ENCODE measurements at places on chromosomes 2 and 18.

- DNase-seq: no peak
These were observed 42.2 kb upstream of the FAM117B start for GRCh38 chr2:202592566-202592965.

DNA sequence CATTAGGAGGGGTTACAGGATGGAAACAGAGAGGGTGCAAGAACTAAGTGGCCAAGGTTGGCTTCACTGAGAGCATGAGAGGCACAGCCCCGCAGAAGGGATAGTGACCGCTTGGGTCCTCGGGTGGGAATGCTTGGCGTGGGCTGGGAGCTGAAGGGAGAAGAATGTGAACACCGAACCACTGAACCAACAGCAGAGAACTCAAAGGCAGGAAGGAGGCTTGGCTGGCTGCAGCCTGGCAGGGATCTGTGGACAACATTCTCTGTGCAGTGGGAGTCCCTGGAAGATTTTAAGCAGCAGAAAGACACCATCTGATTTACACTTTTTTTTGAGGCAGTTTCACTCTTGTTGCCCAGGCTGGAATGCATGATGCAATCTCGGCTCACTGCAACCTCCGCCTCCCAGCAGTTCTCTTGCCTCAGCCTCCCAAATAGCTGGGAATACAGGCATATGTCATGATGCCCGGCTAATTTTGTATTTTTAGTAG, 33.9 kb downstream of the SOWAHC start:
- DNase-seq: peak; percentile 11

DNA sequence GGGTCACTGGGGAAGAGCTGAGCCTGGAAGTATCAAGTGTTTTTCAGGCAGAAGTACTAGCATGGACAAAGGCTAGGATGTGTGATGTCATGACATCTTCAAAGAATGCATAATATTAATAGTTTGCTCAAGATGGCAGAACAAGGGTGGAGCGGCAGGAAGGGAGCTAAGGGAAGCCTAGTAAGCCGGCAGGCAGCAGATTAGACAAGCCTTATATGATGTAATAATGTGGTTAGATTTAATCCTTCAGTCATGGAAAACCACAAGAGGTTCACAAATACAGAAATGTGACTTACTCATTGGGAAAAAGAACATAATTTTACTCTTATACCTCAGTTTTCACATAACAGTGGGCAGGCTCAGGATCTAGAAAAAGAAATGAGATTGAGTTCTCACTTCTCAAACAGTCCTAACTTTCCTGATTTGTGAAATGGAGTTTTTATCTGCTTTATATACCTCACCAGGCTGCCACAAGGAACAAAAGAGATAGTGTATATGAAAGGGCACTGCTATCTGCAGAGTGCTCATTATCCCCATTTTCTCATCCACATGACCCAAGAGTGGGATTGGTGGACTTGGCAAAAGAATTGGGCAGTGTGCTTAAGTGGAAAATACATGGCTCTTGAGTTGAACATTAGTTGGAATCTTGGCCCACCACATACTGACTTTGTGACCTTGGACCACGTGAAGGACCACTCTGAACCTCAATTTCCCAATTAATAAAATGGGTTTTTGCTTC, 89.1 kb upstream of the LHCGR start:
- peak; percentile 17 for DNase-seq

DNA sequence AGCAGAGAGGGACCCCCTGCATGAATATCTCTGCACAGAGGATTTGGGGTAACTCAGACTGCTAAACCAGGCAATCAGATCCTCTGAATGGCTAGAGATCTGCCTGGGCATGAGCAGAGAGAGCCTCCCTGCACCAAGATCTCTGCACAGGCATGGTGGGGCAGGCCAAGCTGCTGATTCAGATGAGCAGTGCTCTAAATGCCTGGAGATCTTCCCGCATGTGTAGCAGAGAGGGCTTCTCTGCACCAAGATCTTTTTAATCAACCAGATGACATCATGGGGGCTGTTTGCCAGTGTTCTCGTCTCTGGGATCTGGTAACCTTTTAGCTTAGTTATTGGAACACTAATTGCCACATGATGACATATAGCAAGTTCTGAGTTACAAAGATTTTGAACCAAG, 301.3 kb upstream of the GALNT5 start:
- no peak for DNase-seq

- DNase-seq: no peak
These were observed 19.4 kb upstream of the RNF149 start for GRCh38 chr2:101327863-101328394.

DNA sequence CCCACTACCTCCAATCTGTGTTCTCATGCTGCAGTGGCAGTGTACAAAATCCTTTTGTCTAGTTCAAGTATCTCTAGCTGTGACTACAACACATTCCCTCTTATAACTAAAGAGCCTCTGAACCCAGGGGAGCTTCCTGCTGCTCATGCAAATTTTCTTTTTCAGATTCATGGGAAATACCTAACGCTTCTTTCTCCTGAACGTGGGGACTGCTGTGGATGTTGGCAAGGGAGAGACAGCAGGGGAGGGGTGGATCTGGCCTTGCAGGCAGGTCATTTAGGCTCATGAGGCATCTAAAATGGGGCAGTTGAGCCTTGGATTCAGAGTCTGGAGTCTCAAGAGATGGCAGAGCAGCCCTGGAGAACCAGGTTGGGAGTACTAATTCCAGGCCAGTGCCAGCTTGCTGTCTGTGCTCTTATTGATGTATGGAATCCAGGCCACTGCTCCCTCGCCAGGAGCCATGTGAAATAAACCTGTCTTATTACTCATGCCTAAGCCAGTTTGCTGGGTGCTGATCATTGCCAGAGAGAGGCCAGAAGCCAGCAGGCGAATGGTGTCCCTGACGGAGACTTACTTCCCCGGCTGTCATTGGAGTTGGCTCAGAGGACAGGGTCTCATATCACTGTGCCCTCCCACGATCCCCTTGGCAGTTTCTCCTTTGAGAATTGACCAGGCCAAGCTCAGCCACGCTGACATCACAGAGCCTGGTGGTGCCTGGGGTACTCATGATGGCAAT, 29.2 kb upstream of the TNP1 start:
- no peak for DNase-seq

- no peak for DNase-seq
These were observed 108.3 kb upstream of the PPP1CB start for GRCh38 chr2:28643327-28643726.

DNA sequence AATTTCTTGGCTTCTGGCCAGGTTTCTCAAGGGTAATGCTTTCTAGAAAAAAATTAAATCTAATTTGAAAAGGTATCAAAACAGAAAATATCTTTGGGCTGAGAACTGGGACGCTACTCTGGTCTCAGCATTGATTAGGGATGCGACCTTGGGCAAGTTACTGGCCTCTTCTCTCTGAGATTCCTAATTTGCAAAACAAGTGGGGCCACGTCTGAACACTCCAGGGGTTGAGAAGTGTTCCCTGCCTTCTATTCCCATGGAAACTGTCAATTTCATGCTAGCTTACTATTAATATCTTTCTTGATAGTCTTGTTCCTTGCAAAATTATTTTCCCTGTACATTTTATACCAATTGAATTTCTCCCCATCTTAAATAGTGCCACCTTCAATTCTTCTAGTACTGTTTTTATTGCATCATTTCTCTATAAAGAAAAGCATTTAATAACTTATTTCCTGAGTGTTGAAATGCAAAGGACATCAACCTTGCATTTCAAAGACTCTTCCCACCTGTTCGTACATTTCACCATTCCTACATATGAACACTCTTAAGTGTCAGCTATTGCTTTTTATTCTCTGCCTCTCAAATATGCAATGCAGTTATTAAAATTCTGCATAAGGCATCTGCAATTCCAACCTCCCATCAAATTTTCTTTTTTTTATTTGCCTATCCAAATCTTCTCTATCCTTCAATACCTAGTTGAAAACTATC, 118.3 kb upstream of the DSEL start:
- DNase-seq: no peak

DNA sequence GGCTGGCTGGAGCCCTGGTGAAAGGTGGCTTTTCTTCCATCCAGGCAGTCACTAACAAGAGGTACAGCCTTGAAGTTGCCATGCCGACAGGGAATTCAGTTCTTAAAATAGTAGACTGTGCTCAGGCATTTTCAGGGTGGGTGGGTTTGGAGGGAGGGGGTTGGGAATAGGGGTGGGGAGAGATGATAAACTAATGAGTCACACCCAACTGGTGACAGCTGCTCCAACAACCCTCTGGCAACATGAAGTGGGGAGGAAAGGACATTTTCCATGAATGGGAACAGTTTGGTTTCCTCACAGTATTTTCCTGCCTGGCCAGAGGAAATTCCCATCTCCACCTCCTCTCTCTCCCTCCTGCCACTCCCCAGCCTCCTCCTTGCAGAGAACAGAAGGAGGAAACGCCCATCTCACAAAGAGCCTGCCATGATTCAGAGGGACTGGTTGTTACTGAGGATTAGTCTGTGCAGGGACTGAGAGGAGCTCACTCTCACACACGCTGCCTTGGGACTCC, 113.0 kb upstream of the SLC1A4 start:
- DNase-seq: peak; percentile 59

DNA sequence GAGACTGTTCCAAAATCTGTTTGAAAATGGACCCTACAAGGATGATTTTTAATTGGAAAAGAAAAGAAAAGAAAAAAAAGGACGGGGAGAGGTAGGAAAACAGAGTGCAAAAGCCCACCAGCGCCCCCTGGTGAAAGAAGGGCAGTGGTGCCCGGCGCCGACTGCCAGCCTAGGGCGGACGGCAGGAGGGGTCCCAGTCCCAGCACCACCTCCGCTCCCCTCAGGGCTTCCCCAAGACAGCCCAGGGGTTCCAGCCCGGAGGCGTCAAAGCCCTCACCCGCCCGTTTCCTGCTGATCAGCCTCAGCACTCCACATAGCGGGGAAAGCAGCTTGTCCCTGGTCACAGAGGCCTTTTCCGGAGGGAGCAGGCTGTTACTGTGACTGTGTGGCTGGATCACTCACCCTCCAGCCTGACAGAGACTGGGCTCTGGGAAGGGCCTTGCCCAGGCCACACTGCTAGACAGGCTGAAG, 213.9 kb downstream of the TFCP2L1 start:
- peak; percentile 86 for DNase-seq

DNA sequence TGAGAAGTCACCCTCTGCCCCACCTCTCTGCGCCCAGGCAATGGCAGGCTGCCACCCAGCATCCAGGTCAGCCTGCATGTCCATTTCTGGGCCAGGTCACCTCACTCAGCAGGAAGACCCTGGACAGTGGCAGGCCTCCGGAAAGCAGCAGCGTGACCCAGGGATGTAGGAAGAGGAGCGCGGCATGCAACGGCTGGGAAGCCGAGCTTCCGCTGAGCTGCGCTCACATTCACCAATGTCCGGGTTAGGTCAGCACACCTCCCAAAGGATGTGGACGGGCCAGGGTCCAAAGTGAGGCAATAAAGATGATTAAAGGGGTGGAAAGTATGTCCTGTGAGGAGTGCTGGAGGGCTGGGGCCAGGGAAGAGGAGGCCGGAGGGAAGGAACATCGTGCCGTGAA, 174.5 kb downstream of the CTIF start:
- no peak for DNase-seq

DNA sequence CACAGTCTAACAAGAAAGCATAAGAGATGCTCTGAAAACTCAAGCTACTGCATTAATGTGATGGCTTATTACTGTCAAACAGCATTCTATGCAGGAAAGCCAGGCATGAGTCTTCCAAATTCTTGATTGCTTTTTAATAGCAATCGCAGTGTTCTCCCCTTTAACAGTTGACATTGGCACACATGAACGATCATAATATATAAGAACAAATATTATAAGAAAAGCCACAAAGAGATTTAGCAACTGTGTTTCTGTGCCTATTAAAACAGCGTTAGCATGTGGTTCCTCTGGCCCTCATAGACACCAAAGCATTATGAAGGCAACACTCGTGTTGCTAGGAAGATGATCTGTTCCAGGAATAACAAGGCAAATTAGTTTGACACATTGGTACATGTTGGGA, 245.0 kb downstream of the ACKR3 start:
- DNase-seq: no peak

- DNase-seq: no peak
These were observed 99.1 kb downstream of the EN1 start for GRCh38 chr2:118748245-118748885.

- DNase-seq: no peak
These were observed 59.3 kb downstream of the COBLL1 start for GRCh38 chr2:164782323-164782722.

- no peak for DNase-seq
These were observed 65.6 kb downstream of the MAPRE2 start for GRCh38 chr18:35106845-35107148.

- no peak for DNase-seq
These were observed 59.7 kb downstream of the NPPC start for GRCh38 chr2:231866450-231866849.

DNA sequence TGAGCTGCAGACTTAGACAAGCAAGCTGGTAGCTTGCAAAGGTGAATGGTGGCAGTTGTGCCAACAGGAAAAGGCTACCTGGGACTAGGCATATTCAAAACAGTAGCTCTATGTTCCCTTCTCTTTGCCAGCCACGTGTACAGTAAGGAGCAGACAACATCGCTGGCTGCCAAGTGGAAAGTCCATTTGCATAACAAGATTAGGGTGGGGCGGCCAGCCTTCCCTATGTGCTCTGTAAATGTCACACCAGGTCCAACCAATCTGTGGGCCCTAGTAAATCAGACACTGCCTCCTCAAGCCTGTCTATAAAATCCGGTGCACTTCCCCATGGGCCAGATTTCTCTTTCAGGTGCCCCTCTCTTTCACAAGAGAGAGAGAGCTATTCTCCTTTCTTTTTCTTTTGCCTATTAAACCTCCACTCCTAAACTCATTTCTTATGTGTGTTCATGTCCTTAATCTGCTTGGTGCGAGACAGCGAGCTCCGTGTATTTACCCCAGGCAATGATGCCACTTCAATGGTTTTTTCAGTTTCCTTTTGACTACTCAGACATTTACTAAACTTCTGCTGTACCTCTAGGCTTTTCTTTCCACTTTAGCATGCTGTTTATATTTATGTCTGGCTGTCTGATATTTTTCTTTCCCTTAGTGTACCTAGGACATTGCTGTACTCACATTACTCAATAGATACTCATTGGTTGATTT, 297.4 kb upstream of the GCFC2 start:
- DNase-seq: no peak

- no peak for DNase-seq
These were observed 13.7 kb upstream of the NEU4 start for GRCh38 chr2:241795021-241795999.

- no peak for DNase-seq
These were observed 46.3 kb downstream of the PPP1R1C start for GRCh38 chr2:182031956-182032355.

DNA sequence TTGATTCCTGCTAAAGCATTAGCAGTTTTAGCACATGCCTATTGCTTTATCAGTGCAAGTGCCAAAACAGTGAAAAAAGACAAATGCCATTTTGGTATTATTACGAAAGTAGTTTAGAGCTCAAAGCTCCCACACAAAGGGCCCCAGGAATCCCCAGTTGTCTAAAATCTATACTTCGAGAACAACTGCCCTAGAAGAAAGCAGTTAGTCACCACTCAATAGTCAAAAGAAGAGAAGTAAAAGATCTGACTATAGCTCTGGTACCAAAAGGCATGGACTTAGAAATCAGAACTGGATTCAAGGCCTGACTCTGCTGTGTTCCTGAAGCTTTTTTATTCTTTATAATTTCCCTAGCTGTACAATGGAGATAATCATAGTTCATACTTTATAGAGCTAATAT, 21.8 kb downstream of the SCN3A start:
- no peak for DNase-seq

- DNase-seq: no peak
These were observed 13.3 kb downstream of the CTIF start for GRCh38 chr18:48552130-48552529.

All from AG08396 (cell line).